ENCODE measurements at places on chromosomes 4 and X. TPM values are rescaled to one million over a fixed set of nuclear protein-coding genes. Genes with fewer than 3 reads are reported as not detected.

DNA sequence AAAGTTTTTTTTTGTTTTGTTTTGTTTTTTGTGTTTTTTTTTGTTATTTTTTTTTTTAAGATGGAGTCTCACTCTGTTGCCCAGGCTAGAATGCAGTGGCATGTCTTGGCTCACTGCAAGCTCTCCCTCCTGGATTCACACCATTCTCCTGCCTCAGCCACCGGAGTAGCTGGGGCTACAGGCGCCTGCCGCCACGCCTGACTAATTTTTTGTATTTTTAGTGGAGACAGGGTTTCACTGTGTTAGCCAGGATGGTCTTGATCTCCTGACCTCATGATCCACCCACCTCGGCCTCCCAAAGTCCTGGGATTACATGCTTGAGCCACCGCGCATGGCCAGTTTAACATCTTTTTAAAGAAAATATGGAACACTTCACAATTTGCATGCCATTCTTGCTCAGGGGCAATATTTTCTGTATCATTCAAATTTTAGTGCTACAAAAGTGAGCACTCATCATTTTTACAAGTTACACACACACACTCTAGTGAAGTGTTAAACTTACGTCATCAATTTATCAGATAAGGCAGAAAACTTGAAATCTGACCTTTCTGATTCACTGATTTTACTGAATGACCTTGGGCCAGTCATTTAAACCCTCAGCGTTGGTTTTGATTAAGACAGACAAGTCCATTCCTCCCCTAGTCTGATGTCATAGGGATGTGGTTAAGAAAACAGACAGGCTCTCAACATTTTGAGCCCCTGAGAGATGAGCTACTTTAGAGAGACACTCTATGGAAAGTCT, 61.2 kb downstream of the TRIM2 start:
- DNase-seq, result no peak
- no peak overlapping the region for H3K27ac ChIP-seq
- H3K36me3 ChIP-seq, result no peaks in the 10 kb centered on the region
- no peaks in the 10 kb centered on the region for H3K27me3 ChIP-seq
- H3K4me3 ChIP-seq, result no peak overlapping the region
- H3K4me1 ChIP-seq, result no peaks in the 10 kb centered on the region

The ADRA2C gene
- not detected for polyA plus RNA-seq

GRCh38 chr4:5079581-5079980, 28.3 kb downstream of the STK32B start:
- no peak overlapping the region for H3K27ac ChIP-seq
- no peak overlapping the region for H3K4me3 ChIP-seq
- no peaks in the 10 kb centered on the region for H3K36me3 ChIP-seq
- H3K27me3 ChIP-seq, result no peaks in the 10 kb centered on the region

The MAGEH1 gene
- 47.5 TPM for polyA plus RNA-seq

GRCh38 chr4:78150543-78150864, 93.4 kb downstream of the FRAS1 start:
- no peak overlapping the region for H3K27ac ChIP-seq
- DNase-seq, result no peak
- H3K36me3 ChIP-seq, result no peaks in the 10 kb centered on the region
- no peak overlapping the region for H3K4me3 ChIP-seq

DNA sequence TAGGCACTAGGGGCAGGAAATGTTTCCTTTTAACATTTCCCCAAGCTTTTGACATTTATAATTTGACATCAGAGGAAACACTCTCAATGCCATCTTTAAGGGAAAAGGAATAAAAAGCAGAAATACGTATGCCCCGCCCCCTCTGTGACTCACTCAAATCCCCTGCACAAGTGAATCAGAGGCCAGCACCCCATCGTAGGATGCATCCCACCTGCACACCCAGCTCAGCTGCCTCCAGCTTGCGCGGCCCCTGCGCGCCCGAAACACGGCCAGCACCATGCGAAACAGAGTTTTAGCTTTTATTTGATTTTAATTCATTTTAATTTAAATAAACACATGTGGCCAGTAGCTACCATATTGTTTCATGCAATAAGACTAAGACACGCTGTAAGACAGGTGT, 29.5 kb downstream of the ABLIM2 start:
- no peak for DNase-seq
- H3K27ac ChIP-seq, result no peak overlapping the region
- H3K4me3 ChIP-seq, result no peak overlapping the region
- no peaks in the 10 kb centered on the region for H3K27me3 ChIP-seq
- H3K4me1 ChIP-seq, result no peaks in the 10 kb centered on the region

- peaks cover 19% of the 10 kb centered on the region for H3K4me1 ChIP-seq
- no peaks in the 10 kb centered on the region for H3K36me3 ChIP-seq
- DNase-seq, result no peak
- H3K4me3 ChIP-seq, result no peak overlapping the region
- H3K27ac ChIP-seq, result no peak overlapping the region
- H3K27me3 ChIP-seq, result no peaks in the 10 kb centered on the region
Measured at GRCh38 chr4:77145842-77146185, 11.2 kb upstream of the CCNG2 start.

- H3K4me3 ChIP-seq, result no peak overlapping the region
- H3K27ac ChIP-seq, result no peak overlapping the region
- no peaks in the 10 kb centered on the region for H3K27me3 ChIP-seq
- DNase-seq, result no peak
Measured at GRCh38 chr4:38180456-38180855, 220.3 kb downstream of the PTTG2 start.

- H3K27me3 ChIP-seq, result no peaks in the 10 kb centered on the region
- H3K4me1 ChIP-seq, result no peaks in the 10 kb centered on the region
Measured at GRCh38 chr4:183355405-183355804, 33.2 kb upstream of the CLDN24 start.

DNA sequence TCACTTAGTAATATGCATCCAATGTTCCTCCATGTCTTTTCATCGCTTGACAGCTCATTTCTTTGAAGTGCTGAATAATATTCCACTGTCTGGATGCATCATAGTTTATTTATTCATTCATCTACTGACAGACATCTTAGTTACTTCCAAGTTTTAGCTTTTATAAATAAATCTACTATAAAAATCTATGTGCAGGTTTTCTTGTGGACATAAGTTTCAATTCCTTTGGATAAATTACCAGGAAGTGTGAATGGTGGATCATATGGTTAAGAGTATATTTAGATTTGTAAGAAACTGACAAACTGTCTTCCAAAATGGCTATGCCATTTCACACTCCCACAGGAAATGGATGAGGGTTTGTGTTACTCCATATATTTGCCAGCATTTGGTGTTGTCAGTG, 1392.9 kb upstream of the PABPC4L start:
- no peaks in the 10 kb centered on the region for H3K36me3 ChIP-seq
- no peaks in the 10 kb centered on the region for H3K4me1 ChIP-seq

- no peak within 1 kb of the TSS for H3K27ac ChIP-seq
- no peaks in the 10 kb centered on the region for H3K36me3 ChIP-seq
- no peaks in the 10 kb centered on the region for H3K4me1 ChIP-seq
Measured at GRCh38 chr4:39406763-39407583, at the start of gene KLB. Gene KLB, plus strand, starts transcription at chr4:39406930. Its CDS starts 20 bp downstream, at chr4:39406950.

DNA sequence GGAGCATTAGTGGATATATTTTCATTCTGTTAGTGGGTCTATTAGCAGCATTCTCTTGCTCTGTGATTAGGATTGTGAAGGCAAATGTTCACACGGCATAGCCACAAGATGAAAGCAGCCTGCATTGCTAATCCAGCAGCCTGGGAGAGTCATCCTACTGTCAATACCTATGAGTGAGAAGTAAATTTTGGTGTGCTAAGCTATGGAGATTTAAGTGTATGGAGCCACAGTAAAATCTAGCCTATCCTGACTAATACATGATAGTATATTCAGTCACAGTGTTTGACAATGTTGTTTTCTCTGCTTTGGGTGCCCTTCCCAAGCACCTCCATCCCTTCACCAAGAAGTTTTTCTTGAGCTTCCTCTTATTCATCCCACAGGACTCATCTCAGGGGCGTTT, 47.2 kb upstream of the TMPRSS11F start:
- no peaks in the 10 kb centered on the region for H3K36me3 ChIP-seq
- no peak overlapping the region for H3K4me3 ChIP-seq
- no peak overlapping the region for H3K27ac ChIP-seq
- H3K4me1 ChIP-seq, result no peaks in the 10 kb centered on the region

GRCh38 chr4:108903464-108904221, 140.8 kb upstream of the ETNPPL start:
- DNase-seq, result no peak
- H3K4me3 ChIP-seq, result no peak overlapping the region
- no peaks in the 10 kb centered on the region for H3K4me1 ChIP-seq
- H3K36me3 ChIP-seq, result no peaks in the 10 kb centered on the region
- H3K27ac ChIP-seq, result no peak overlapping the region
- no peaks in the 10 kb centered on the region for H3K27me3 ChIP-seq

- no peak for DNase-seq
- H3K27ac ChIP-seq, result no peak overlapping the region
- no peaks in the 10 kb centered on the region for H3K36me3 ChIP-seq
- H3K4me3 ChIP-seq, result no peak overlapping the region
- peaks cover 9% of the 10 kb centered on the region for H3K27me3 ChIP-seq
Measured at GRCh38 chr4:118889312-118889691, 648 bp downstream of the SYNPO2 start.

The TLR1 gene
- polyA plus RNA-seq, result 16.2 TPM

DNA sequence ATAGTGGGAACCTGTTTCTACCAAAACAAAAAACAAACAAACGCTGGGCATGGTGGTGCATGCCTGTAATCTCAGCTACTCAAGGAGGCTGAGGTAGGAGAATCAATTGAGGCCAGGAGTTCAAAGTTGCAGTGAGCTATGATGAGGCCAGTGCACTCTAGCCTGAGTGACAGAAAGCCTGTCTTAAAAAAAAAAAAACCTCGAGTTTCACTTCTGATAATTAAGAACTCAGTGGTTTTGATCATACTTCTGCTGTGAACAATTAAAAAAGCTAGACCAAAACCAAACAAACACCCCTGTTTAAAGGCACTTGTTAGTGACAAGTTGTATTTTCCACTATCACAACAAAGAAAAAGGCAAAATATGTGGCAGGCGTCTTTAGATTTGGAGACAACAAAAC, 15.0 kb upstream of the UBE2D3 start:
- no peaks in the 10 kb centered on the region for H3K36me3 ChIP-seq
- H3K4me3 ChIP-seq, result no peak overlapping the region
- H3K27me3 ChIP-seq, result no peaks in the 10 kb centered on the region
- H3K4me1 ChIP-seq, result no peaks in the 10 kb centered on the region
- no peak for DNase-seq

The RAP1GDS1 gene
- polyA plus RNA-seq, result 36.7 TPM

The RIBC1 gene
- not detected for polyA plus RNA-seq

- no peaks in the 10 kb centered on the region for H3K27me3 ChIP-seq
- no peak overlapping the region for H3K27ac ChIP-seq
- H3K36me3 ChIP-seq, result no peaks in the 10 kb centered on the region
- no peaks in the 10 kb centered on the region for H3K4me1 ChIP-seq
- no peak overlapping the region for H3K4me3 ChIP-seq
Measured at GRCh38 chr4:80393246-80393969, 57.9 kb downstream of the CFAP299 start.

DNA sequence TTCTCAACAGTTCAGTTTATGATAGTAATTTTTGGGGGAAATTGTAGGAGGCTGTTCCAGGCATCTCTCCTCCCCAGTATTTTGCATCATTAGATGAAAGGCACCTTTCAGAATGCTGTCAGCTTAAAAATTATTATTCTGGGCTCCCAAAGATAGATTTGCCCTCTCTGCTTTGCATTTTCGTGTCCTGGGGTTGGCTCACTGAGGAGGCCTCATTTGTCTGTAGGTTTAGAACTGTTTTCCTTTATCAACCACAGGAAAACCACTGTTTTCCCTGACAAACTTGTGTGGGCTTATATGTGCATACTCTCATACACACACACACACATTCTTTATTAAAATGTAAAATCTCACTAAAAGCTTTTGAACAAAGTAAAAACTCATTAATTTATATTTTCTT, 197.2 kb upstream of the VCX3A start:
- H3K4me1 ChIP-seq, result no peaks in the 10 kb centered on the region
- H3K27me3 ChIP-seq, result no peaks in the 10 kb centered on the region
- DNase-seq, result no peak
- no peak overlapping the region for H3K4me3 ChIP-seq

- no peak overlapping the region for H3K4me3 ChIP-seq
- H3K4me1 ChIP-seq, result no peaks in the 10 kb centered on the region
- no peak for DNase-seq
- no peaks in the 10 kb centered on the region for H3K27me3 ChIP-seq
- H3K36me3 ChIP-seq, result no peaks in the 10 kb centered on the region
Measured at GRCh38 chr4:47120783-47121182, 89.4 kb downstream of the GABRB1 start.

GRCh38 chrX:153880440-153880815, 5.5 kb downstream of the L1CAM start:
- no peaks in the 10 kb centered on the region for H3K36me3 ChIP-seq
- H3K27me3 ChIP-seq, result peaks cover 5% of the 10 kb centered on the region
- H3K27ac ChIP-seq, result no peak overlapping the region
- DNase-seq, result no peak

The SFRP2 gene
- not detected for polyA plus RNA-seq

GRCh38 chrX:23694606-23695005, 27.3 kb downstream of the PRDX4 start:
- H3K36me3 ChIP-seq, result no peaks in the 10 kb centered on the region
- no peak overlapping the region for H3K27ac ChIP-seq
- no peaks in the 10 kb centered on the region for H3K4me1 ChIP-seq

The FOXR2 gene
- polyA plus RNA-seq, result not detected

The LDB2 gene
- polyA plus RNA-seq, result not detected

The PRDM5 gene
- polyA plus RNA-seq, result 0.44 TPM

The ACE2 gene
- polyA plus RNA-seq, result not detected

GRCh38 chr4:174749091-174749490, 80.0 kb downstream of the GLRA3 start:
- DNase-seq, result no peak
- no peak overlapping the region for H3K4me3 ChIP-seq
- no peaks in the 10 kb centered on the region for H3K27me3 ChIP-seq
- no peak overlapping the region for H3K27ac ChIP-seq

The CT47B1 gene
- polyA plus RNA-seq, result not detected

DNA sequence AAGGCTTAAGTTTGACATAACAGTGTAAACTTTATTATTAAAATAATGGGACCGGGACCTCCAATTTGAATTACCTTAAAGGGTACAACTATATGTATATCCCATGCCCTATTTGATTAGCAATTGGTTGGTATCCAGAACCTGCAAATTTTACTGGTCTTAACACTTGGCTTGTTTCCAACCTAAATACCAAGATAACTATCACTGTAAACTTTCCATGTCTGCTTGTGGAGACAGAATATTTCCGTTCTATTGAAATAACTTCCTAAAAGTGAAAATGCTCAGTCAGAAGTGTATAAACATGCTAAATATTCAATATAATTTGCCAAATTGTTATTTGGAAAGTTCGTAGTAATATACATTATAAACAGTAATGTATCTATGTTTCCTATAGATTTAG, 154.0 kb downstream of the TMEM47 start:
- DNase-seq, result no peak
- no peaks in the 10 kb centered on the region for H3K4me1 ChIP-seq
- H3K27me3 ChIP-seq, result no peaks in the 10 kb centered on the region
- no peaks in the 10 kb centered on the region for H3K36me3 ChIP-seq

- peak overlapping the region; percentile 31 for H3K27ac ChIP-seq
- H3K27me3 ChIP-seq, result no peaks in the 10 kb centered on the region
- H3K4me3 ChIP-seq, result no peak overlapping the region
- H3K36me3 ChIP-seq, result peaks cover 24% of the 10 kb centered on the region
- DNase-seq, result no peak
- peaks cover 88% of the 10 kb centered on the region for H3K4me1 ChIP-seq
Measured at GRCh38 chrX:136747003-136747986, 33.4 kb downstream of the ARHGEF6 start.
